Activated CD8-positive, alpha-beta memory T cell treated with anti-CD3 and anti-CD28 coated beads for 36 hours (primary cell): ENCODE measurements at places on chromosomes 1 and 21. TPM values are rescaled to one million over a fixed set of nuclear protein-coding genes. Genes with fewer than 3 reads are reported as not detected.

Gene RORC
- total RNA-seq, result 1.3 TPM

Gene HHAT
- 0.82 TPM for total RNA-seq

Gene ANGEL2
- 38.0 TPM for total RNA-seq

Gene VWA5B1
- not detected for total RNA-seq

Gene COL8A2
- 0.48 TPM for total RNA-seq

Gene CRP
- not detected for total RNA-seq

Gene KCNJ6
- not detected for total RNA-seq

Gene GBP4
- 24.4 TPM for total RNA-seq
